ENCODE measurements at places on chromosomes 5 and 9.

DNA sequence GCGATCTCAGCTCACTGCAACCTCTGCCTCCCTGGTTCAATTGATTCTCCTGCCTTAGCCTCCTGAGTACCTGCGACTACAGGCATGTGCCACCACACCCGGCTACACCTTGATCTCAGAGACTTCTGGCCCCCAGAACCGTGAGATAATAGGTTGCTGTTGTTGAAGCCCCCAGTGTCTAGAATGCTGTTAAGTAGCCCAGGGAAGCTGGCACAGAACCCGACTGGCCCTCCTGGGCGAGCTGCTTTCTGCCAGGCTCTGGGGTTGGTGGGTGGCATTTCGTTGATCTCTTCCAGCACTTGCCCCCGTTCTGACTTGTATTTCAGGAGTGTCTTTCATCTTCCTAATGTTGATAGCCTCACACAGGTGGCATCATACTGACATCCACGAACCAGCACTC lies 807.1 kb downstream of the CDH9 start:
- DNase-seq, result no peak

DNA sequence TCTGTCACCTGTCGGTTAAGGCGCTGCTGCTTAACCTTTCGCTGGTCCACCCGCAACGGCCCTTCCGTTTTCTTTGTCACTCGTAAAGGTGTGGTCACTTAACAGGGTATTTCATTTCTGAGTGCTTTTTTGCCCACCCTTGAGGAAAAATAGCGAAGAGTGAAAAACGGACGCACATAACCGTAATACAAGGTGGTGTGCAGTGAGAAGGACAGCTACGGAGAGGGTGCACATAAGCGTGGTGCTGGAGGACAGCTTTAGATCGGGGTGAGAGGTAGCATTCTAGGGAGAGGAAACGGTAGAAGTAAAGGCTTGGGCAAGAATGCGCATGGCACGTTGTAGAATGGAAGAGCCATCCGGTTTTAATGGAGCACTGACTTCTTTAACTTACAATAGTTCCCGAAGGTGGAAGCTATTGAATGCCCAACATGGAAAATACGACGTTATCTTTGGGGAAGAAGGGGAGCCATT lies 761 bp downstream of the CCT5 start:
- peak; percentile 35 for DNase-seq

GRCh38 chr5:104412649-104413240 lies 850.2 kb upstream of the NUDT12 start:
- DNase-seq, result no peak

DNA sequence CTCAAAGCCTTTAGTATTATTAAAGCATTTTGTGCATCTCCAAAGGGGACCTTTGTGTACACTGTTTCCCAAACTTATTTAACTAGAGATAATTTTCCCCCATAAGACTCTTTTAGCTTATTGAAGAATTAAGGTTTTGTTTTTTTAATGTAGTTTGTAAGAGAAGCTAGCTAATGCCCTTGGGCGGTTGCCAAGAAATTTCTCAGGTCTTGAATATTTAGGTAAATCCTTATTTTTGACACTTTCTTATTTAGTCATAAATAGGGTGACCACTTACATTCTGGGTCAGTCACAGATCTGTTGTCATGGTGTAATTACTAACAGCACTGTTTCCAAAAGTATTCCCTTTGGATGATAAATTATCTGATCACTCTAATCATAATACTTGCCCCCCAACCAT lies 27.2 kb downstream of the TNFAIP8 start:
- DNase-seq, result no peak

- DNase-seq, result no peak
Observed at GRCh38 chr9:35424356-35425352, 65.3 kb upstream of the RUSC2 start.

- no peak for DNase-seq
Observed at GRCh38 chr9:120109242-120109641, 470.7 kb downstream of the CDK5RAP2 start.

- no peak for DNase-seq
Observed at GRCh38 chr5:85614489-85614888, 1003.3 kb upstream of the COX7C start.

GRCh38 chr9:88280816-88281382 lies 107.3 kb upstream of the SPIN1 start:
- DNase-seq, result no peak

- no peak for DNase-seq
Observed at GRCh38 chr5:124056991-124057723, 545.2 kb downstream of the CSNK1G3 start.

DNA sequence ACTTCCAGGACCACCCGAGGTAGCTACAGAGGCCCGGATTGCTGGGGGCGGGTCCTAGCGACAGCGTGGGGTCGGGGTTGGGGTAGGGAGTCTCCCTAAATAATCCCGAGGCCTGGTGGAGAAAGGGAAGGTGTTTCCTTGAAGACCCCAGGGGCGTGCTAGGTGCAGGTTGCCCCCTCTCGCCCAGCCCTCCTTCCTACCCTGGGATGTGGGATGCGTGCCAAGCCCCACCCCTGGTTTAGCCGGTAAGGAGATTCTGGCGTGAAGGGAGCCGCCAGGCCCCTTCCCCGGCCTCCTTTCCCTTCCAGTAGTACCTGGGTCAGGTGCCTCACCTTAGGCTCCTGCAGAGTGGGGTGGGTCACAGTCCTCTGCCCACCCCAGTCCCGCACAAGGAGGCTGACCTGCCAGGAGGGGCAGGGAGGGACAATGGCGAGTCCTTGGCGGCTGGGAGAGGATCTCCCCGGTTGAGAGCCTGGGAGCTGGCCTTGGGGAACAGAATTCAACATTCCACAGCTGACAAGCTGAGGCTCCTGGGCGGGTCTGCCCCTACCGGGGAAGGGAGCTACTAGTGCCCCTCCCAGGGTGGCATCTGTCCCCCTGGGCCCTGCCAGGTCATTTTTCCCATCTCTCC lies 674 bp downstream of the TSPAN17 start:
- DNase-seq, result peak; percentile 12

DNA sequence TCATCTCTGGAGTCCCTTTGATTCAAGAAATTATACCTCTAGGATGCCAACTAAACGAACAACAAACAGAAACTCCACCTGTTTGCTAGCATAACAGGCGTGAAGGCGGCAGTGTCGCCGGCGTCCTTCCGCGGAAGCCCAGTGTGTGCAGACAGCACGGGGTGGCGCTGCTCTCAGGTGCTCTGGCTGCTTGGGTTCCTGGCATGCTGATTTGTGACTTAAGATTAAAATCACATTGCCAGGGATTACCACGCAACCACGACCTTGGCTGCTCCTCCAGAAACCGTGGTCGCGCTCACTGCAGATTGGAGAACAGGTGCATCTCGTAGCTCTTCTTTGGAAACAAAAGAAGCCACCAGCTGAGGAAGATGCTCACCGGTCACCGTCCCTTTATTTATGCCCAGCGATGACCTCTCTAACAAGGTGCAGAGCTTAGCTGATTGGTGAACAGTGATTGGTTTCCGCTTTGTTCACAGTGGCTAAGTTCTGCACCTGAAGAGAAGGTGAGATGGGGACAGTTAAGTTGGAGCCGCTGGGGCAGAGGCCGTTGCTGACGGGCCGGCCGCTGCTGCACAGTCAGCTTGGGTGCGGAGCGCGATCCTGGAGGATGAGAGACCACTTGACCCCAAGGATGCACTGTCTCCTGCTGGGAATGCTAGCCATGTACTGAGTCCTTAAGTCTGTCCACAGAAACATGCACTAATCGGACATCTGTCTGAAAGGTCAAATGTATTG lies 232.3 kb downstream of the FANCC start:
- DNase-seq, result no peak

DNA sequence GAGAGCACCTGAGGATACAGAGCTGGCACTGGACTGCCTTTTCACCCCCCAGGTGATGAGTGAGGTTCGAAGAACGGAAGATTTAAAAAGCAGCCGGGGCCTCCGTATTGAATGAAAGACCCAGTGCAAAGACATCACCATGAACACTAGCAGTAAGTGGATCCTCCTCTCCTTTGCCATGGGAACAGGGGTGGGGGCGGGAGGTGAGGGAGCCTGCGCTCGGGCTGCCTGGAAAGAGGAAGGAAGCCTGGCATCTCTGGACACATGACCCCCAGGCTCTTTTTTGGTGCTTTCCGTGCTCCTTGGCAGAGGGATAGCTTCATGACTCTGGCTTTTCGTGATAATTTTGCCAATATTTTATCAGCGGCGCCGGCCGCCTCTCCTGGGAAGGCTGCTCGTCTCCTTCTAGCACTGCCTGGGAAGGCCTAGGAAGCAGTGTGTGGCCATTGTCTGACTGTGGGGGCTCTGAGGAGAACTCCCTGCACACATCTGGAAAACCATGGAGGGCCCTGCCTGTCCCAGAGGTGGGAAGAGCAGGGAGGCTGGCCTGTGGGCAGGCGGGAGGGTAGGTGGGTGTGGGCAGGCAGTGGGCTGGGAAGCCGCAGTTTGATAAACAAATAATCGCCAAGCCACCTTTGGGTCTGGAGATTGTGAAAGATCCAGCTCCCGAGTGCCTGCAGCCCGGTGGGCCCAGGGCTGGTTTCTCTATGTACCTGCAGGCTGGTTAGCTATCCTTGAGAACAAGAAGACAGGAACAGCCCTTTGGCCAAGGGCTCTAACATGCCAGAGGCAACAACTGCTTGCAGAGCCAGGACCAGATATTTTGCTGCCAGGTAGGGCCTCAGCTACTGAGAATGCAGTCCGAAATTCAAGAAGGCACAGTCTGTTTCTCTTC lies 911 bp downstream of the ABLIM3 start:
- DNase-seq, result no peak

- no peak for DNase-seq
Observed at GRCh38 chr5:80125962-80126480, 90.9 kb downstream of the THBS4 start.

GRCh38 chr5:36599986-36600779 lies 6.2 kb upstream of the SLC1A3 start:
- DNase-seq, result no peak

GRCh38 chr5:127602481-127602880 lies 46.4 kb upstream of the CTXN3 start:
- no peak for DNase-seq

GRCh38 chr9:77177894-77178794 lies 810 bp downstream of the VPS13A start:
- DNase-seq, result peak; percentile 59

GRCh38 chr9:117733465-117733864 lies 29.3 kb downstream of the TLR4 start:
- no peak for DNase-seq

DNA sequence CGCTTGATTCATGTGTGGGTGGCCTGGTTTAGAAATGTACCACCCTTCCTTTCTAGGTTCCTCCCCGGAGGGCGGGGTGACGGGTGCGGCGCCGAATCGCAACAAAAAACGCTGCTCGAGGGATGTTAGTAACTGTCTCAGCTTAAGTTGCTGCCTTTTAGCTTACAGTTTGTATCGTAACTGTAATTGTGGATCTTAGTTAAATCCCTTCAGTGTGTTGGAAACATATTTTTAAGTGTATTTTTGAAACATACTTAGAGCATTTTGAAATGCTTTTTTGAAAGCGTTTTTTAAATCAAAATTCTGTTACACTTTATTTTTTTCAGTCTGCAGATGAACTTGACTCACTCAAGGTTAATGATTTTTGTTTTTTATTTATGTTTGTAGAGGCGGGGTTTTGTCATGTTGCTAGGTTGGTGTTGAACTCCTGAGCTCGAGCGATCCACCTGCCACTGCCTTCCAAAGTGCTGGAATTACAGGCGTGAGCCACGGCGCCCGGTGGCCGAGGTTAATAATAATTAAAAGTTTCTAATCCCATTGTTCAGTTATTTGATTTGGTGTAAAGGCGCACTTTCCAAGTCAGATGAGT lies 997 bp upstream of the CHD1 start:
- no peak for DNase-seq

- no peak for DNase-seq
Observed at GRCh38 chr9:18438300-18438925, 35.5 kb upstream of the ADAMTSL1 start.

- DNase-seq, result no peak
Observed at GRCh38 chr9:127277099-127277498, 12.5 kb downstream of the GARNL3 start.

GRCh38 chr5:169423580-169424278 lies 122.8 kb upstream of the SLIT3 start:
- no peak for DNase-seq

GRCh38 chr5:178496214-178496613 lies 94.0 kb downstream of the COL23A1 start:
- no peak for DNase-seq

DNA sequence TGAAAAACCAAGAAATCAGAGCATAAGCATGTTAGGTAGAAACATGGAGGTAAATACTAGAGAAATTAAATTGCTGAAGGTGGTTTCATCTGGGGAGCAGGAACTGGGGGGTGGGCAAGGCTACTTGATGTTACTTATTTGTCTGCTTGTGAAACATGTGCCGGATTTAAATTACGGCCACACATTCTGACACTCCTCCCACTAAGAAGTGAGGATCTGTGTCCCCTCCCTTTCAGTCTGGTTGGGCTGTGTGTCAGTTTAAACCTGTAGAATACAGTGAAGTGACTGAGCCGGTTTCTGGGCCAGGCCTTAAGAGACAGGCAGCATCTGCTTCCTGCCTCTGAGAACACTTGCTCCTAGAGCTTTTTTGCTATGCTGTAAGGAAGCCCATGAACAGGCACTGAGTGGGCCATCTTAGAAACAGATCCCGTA lies 2.3 kb upstream of the IARS1 start:
- DNase-seq, result no peak

GRCh38 chr9:96178153-96178552 lies 123.8 kb downstream of the HSD17B3 start:
- DNase-seq, result no peak

DNA sequence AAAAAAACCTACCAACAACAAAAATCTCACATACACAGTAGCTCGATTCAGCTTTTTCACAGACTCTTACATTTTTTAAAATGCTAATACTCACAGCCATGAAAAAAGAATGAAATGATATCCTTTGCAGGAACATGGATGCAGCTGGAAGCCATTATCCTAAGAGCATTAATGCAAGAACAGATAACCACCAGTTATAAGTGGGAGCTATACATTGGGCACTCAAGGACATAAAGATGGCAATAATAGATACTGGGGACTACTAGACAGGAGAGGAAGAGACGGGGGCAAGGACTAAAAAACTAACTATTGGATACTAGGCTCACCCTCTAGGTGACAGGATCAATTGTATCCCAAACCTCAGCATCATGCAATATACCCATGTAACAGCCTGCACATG lies 90.3 kb upstream of the CCNH start:
- no peak for DNase-seq

DNA sequence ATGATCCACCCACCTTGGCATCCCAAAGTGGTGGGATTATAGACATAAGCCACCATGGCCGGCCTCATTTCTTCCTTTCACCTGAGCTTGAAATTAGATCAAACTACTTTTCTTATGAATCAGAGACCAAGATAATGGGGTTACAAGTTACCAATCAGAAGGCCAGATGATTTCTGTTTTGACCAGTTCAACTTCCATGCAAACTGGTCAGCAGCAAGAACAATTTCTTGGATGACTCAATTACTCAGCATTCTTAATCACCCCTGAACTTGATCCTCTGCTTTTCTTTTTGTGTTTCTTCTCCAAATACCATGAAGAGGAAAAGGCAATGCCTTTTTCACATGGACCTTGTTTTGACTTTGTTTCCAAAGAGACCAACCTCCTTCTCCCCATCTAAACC lies 10.0 kb upstream of the PLIN2 start:
- no peak for DNase-seq

GRCh38 chr5:135436951-135437418 lies 10.2 kb downstream of the DCANP1 start:
- DNase-seq, result no peak

- DNase-seq, result no peak
Observed at GRCh38 chr5:97120195-97120594, 22.2 kb downstream of the LIX1 start.

- no peak for DNase-seq
Observed at GRCh38 chr9:127968042-127968441, 12.7 kb downstream of the EEIG1 start.
